HCT116 (cell line): ENCODE measurements at places on chromosomes 11 and 22. TPM values are rescaled to one million over a fixed set of nuclear protein-coding genes. Genes with fewer than 3 reads are reported as not detected.

DNA sequence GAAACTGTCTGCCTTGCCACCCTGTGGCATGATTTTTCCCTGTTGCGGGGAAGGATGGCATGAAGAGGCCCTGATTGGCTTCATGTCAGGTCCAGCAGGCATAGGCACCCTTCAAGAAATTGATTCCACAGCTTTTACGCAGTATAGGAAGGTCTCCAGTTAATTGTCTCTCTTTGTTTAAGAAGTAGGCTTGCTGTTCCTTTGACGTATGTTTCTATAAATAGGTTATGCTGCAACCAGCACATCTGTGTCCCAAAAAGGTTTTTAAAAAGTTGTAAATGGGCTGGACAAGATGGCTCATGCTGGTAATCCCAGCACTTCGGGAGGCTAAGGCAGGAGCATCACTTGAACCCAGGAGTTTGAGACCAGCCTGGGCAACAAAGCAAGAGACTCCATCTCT, 62.6 kb downstream of the CD6 start:
- H3K4me3 ChIP-seq: no peak overlapping the region
- H3K27me3 ChIP-seq: no peaks in the 10 kb centered on the region
- DNase-seq: no peak
- no peaks in the 10 kb centered on the region for H3K4me1 ChIP-seq
- H3K27ac ChIP-seq: no peak overlapping the region

Gene NPAS4
- total RNA-seq: not detected

DNA sequence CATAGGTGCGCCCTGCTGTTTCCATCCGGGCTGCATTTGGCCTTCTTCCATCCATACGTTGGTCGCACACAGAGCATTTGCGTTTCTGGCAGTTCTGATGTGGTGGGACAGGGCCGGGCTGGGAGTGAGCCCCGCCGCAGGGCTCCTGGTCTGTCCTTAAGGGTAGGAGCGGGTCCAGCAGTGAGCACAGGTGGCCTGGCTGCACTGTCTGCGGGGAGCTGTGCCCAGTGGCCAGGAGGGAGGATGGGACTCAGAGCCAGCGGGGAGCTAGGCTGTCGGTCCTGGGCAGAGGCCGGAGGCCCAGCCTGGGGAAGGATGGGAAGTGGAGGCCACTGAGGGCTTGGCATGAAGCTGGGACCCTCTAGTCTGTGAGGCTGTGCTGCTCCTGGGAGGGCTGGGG, 385.1 kb downstream of the TBC1D22A start:
- no peak overlapping the region for H3K27ac ChIP-seq
- H3K4me3 ChIP-seq: no peak overlapping the region
- H3K36me3 ChIP-seq: no peaks in the 10 kb centered on the region
- no peak for DNase-seq

Gene RTN4R
- total RNA-seq: 19.0 TPM

DNA sequence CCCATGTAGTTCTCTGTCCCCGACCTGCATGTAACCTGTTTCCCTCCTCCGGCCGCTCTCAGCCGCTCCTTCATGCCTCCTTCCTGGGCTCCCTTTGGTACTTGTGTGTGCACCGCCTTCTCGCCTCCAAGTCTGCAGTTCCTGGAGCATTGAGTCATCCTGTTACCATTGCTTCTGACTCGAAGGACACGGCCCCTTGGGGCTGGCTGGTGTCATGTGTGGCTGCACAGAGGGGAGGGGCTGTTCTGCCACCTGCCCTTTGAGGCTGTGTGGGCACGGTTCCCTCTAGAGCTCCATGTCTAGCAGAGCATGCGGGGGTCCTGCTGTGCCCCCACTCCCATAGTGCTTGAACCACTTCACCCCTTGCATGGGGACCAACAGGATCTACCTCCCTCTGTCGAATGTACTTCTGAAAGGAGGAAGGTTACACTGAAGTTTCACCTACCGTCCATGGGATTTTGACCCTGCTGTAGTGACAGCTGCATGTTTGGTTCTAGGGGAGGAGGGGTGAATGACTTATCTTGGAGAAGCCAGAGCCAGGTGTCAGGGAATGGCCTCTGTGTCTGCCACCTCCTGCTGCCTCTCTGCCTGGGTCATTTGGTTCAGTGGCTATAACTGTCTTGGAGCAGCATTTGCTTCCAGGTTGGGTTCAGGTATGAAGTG, 39.6 kb downstream of the BCR start:
- no peaks in the 10 kb centered on the region for H3K36me3 ChIP-seq
- no peak overlapping the region for H3K27ac ChIP-seq
- no peak overlapping the region for H3K4me3 ChIP-seq
- DNase-seq: no peak
- H3K4me1 ChIP-seq: peaks cover 34% of the 10 kb centered on the region

GRCh38 chr11:28819741-28820140, 711.6 kb downstream of the METTL15 start:
- H3K4me3 ChIP-seq: no peak overlapping the region
- no peaks in the 10 kb centered on the region for H3K36me3 ChIP-seq
- DNase-seq: no peak
- no peak overlapping the region for H3K27ac ChIP-seq

DNA sequence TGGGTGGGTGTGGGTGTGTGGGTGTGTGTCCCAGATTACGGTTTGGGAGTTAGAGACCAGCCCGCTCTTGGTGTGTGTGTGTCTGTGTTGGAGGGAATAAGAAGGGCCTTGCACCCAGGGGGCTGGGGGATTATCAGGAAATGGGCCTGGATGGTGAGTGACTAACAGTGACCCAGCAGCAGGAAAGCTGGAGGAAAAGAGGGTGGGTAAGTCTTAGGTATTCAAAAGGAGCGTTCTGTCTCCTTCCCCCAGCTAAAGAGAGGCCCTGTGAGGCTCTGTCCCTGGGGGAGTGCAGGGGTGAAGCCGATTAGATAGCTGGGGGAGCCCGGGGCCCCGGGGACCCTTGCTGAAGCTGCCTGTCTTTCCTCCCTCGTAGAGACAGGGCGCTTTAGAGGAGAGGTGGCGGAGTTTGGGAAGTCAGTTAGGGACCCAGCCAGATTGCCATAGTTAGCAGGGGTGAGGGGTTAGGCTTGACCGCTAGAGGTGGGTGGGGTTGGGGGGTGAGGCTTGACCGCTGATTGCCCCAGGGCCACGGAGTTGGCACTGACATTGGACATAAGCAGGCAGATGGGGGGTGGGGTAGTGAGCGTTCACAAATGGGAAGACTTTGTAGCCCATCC, 1.5 kb downstream of the OAF start:
- no peaks in the 10 kb centered on the region for H3K27me3 ChIP-seq
- no peak overlapping the region for H3K27ac ChIP-seq

Gene ISX
- not detected for total RNA-seq

DNA sequence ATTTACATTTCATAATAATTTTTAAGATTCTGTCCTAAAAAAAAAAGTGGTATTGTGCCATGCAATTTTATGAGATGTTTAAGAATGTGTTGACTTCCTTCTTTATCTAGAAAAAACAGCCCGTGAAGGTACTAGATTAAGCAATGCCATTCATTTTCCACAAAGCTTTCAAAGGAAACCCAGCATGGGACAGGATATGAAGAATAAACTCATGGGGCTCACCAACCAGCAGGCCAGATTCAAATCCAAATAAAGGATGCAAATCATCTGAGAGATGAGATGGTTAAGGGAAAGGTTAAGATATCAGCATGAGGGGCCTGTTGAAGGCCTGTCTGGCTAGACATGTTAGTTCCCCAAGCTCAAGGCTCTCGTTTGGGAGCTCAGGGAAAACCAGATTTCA, 199.1 kb downstream of the SWAP70 start:
- H3K4me3 ChIP-seq: no peak overlapping the region
- no peaks in the 10 kb centered on the region for H3K36me3 ChIP-seq
- no peak overlapping the region for H3K27ac ChIP-seq
- H3K27me3 ChIP-seq: no peaks in the 10 kb centered on the region

GRCh38 chr11:32706985-32707741, 87.3 kb downstream of the CCDC73 start:
- H3K27ac ChIP-seq: peak overlapping the region; percentile 56; the same call in 1 of the 2 replicates
- no peak overlapping the region for H3K4me3 ChIP-seq
- peak; percentile 44 for DNase-seq
- peaks cover 11% of the 10 kb centered on the region for H3K4me1 ChIP-seq
- no peaks in the 10 kb centered on the region for H3K27me3 ChIP-seq

Gene SORL1
- total RNA-seq: 17.4 TPM

DNA sequence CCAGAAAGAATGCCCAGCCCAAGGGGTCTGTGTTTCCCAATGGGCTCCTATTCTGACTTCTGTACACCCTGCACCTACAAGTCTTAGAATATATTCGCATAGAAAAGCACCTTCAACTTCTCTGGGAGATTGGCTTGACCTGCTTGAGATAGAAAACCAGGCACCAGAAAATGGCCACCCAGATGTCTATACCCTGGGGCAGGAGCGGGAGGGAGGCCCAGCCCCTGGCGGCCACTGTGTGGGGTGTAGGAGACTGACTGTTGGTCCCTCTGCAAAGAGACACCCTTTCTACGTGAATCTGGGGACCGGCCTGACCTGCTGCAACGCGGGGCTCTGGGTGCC, 8.5 kb downstream of the DENND6B start:
- no peak overlapping the region for H3K4me3 ChIP-seq
- H3K36me3 ChIP-seq: no peaks in the 10 kb centered on the region
- H3K4me1 ChIP-seq: peaks cover 27% of the 10 kb centered on the region

DNA sequence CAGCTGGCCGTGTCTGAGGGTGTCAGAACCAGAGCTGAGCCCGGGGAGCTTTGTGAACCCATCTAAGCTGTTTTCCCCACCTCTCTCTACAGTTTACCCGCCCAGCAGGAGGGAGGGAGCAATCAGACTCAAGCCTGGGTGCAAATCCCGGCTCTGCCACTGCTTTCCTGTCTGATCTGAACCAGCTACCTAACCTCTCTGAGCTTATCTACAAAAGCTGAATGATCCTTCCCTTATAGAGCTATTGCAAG, 252 bp downstream of the APOL2 start:
- DNase-seq: no peak
- peak overlapping the region; percentile 69 for H3K4me3 ChIP-seq
- H3K27ac ChIP-seq: peak overlapping the region; percentile 90
- H3K4me1 ChIP-seq: peaks cover 15% of the 10 kb centered on the region; the same call in 1 of the 2 replicates
- H3K27me3 ChIP-seq: no peaks in the 10 kb centered on the region

DNA sequence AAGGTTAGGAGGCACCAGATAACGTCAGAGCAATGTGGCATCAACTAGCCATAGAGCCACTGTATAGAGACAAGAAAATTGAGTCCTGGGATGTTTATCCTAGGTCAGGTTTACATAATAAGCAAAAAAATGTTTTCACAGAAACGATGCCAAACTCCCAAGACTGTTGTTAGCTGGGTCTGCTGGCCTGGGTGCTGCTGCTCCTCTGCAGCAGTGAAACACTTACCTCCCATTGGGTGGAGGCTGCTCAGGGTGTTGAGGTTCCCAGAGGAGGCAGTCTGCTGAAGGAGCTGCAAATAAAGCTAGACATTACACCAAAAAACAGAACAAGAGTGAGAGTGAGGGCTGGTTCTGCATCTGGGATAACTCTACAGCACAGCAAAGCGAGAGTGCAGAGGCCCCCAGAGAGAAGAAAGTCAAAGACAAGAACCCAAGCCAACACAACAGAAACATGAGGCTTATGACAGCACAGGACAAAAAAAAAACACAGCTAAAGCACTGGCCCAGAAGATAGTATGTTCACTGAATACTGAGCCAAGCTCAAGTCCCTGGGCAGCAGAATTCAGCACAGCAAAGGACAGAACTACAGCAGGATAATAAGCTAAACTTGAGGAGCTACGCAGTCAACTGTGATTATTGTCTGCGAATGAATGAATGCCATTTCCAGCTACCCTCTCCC, 29.9 kb upstream of the RAPSN start:
- no peaks in the 10 kb centered on the region for H3K4me1 ChIP-seq
- DNase-seq: no peak
- H3K4me3 ChIP-seq: no peak overlapping the region
- no peak overlapping the region for H3K27ac ChIP-seq
- no peaks in the 10 kb centered on the region for H3K27me3 ChIP-seq
- H3K36me3 ChIP-seq: peaks cover 75% of the 10 kb centered on the region

DNA sequence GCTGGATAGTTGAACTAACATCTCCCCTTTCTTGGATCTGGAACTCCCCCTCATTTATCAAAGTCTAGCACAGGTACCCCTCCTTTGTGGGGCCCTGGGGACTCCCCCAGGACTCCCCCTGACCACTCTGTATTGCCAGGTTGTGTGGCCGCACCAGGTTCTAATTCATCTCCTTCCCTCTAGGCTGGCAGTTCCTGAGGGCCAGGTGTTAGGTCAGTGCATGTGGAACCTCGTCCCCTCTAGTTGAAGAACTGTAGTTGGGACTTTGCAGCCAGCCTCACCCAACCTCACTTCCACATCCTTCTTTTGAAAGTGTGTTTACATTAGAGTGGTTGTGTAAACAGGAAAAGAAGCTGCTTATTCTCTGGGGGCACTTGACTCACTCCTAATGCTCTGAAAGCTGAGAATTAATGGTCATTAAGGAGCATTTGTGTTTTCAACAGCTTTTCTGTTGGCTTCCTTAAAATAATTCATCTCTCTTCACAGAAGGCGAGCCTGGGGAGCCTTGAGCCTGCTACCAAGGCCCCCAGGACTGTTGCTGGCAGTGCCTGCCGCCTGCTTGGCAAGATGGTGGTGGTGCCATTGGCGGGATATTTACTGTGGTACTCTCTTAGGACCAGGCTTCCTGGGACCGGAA, 11.8 kb downstream of the UPB1 start:
- no peaks in the 10 kb centered on the region for H3K4me1 ChIP-seq
- no peaks in the 10 kb centered on the region for H3K27me3 ChIP-seq
- no peaks in the 10 kb centered on the region for H3K36me3 ChIP-seq
- H3K27ac ChIP-seq: no peak overlapping the region
- no peak for DNase-seq

- H3K36me3 ChIP-seq: no peaks in the 10 kb centered on the region
- no peak overlapping the region for H3K27ac ChIP-seq
- no peaks in the 10 kb centered on the region for H3K27me3 ChIP-seq
Observed at GRCh38 chr11:42407341-42407740, 904.5 kb upstream of the API5 start.

Gene TMEM121B
- 0.57 TPM for total RNA-seq

- no peaks in the 10 kb centered on the region for H3K36me3 ChIP-seq
- no peak for DNase-seq
- peaks cover 5% of the 10 kb centered on the region; the same call in 1 of the 2 replicates for H3K4me1 ChIP-seq
- peak within 1 kb of the TSS; percentile 64 for H3K4me3 ChIP-seq
Observed at GRCh38 chr11:61917334-61918109, at the start of gene RAB3IL1. RAB3IL1 (minus strand) TSS chr11:61917566; CDS start chr11:61917367, 199 bp downstream.

- no peaks in the 10 kb centered on the region for H3K27me3 ChIP-seq
- no peak for DNase-seq
- H3K4me1 ChIP-seq: peaks cover 9% of the 10 kb centered on the region
- no peak overlapping the region for H3K27ac ChIP-seq
- no peaks in the 10 kb centered on the region for H3K36me3 ChIP-seq
Observed at GRCh38 chr22:39092111-39092862, 4.8 kb upstream of the APOBEC3H start.

GRCh38 chr22:38016182-38017151, 32.1 kb upstream of the SOX10 start:
- H3K27ac ChIP-seq: no peak overlapping the region
- no peak overlapping the region for H3K4me3 ChIP-seq
- DNase-seq: no peak
- H3K36me3 ChIP-seq: no peaks in the 10 kb centered on the region
- H3K4me1 ChIP-seq: peaks cover 7% of the 10 kb centered on the region; the same call in 1 of the 2 replicates
- H3K27me3 ChIP-seq: no peaks in the 10 kb centered on the region

Gene TNNT3
- total RNA-seq: 0.71 TPM
